NCI-H2171 (cell line): ENCODE measurements at places on chromosomes 3 and 15.
A peak's percentile ranks its signal among the peaks of the same experiment; 100 is the strongest.

GRCh38 chr15:93047621-93048425 lies 41.2 kb downstream of the RGMA start:
- no peak for DNase-seq

- DNase-seq: no peak
Observed at GRCh38 chr3:176247191-176247590, 950.1 kb downstream of the TBL1XR1 start.

- DNase-seq: peak; percentile 0
Observed at GRCh38 chr15:82047453-82048400, 1.9 kb upstream of the MEX3B start.

- no peak for DNase-seq
Observed at GRCh38 chr15:67039384-67040075, 25.9 kb upstream of the SMAD3 start.

GRCh38 chr3:32553459-32553858 lies 17.2 kb downstream of the DYNC1LI1 start:
- no peak for DNase-seq

DNA sequence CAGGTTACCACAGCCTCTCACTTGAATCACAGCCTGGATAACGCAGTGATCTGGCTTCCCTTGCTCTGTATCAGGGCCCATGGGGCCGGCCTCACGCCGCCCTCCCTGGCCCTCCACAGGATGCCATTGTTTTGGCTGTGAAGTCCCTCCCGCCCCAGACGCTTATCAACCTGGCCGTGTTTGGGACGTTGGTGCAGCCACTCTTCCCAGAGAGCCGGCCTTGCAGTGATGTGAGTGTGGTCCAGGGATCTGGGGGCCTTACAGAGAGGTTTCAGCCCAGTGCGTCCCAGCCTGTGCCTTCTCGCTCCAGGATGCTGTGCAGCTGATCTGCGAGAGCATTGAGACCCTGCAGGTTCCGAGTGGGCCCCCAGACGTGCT lies 6.6 kb downstream of the VWA5B2 start:
- no peak for DNase-seq

DNA sequence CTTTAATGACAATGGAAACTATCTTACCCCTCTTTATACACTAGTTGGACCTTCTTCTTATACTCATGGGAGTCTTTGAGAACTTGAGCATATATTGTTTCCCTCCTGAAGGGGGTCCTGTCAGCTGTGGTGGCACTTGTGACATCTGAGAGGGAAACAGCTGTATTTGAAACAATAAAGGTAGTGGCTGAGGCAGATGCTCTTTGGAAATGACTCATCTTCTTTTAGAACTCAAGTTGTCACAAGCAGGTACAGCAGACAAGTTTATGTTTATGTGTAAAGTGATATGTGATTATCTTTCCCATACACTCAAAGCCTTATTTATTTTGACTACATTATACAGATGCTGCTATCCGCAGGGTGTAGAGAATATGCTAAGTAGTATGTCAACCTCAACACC lies 220.0 kb upstream of the GRM7 start:
- DNase-seq: no peak

DNA sequence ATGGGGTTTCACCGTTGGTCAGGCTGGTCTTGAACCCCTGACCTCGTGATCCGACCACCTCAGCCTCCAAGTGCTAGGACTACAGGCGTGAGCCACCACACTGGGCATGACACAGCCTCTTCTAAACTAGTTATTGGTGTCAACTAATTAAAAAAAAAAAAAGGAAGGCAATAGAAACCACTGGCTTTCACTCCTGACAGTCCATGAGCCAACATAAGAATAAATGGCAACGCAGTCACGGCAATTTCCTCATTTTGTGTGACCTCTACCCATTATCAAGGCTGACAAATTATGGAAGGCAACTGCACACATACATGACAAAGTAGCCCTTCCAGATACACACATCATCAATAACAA lies 5.9 kb downstream of the ARHGEF3 start:
- DNase-seq: no peak

DNA sequence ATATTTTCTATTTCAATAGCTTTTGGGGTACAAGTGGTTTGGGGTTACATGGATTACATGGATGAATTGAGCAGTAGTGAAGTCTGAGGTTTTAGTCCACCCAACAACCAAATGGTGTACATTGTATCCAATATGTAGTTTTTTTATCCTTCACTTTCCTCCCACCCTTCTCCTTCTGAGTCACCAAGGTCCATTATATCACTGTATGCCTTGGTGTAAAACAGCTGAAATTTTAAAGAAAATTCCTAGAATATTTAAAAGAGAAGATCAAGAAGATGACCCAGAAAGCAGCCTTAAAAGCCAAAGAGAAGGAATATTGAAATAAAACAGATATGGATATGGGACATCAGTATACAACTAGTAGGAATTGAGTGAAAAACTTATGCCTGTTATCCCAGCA lies 204.2 kb upstream of the COL8A1 start:
- no peak for DNase-seq

GRCh38 chr15:28891588-28891987 lies 5.8 kb downstream of the APBA2 start:
- no peak for DNase-seq

DNA sequence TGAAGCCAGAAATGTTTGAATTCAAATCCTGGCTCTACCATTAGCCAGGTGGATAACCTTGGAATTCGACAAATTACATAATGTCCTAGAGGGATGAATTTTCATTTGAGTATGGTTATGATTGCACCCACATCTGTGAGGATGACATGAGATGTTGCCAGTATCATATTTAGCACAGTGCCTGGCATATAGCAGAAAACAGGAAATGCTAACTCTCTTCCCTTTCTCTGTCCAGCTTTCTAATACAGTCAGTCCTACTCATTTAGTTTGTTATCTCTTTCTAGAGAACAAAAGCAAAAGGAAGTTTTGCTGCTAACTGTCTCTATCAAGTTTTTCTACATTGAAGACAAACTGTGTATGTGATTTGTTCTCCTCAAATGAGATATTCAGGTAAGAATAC lies 231.7 kb downstream of the CPNE4 start:
- DNase-seq: no peak

DNA sequence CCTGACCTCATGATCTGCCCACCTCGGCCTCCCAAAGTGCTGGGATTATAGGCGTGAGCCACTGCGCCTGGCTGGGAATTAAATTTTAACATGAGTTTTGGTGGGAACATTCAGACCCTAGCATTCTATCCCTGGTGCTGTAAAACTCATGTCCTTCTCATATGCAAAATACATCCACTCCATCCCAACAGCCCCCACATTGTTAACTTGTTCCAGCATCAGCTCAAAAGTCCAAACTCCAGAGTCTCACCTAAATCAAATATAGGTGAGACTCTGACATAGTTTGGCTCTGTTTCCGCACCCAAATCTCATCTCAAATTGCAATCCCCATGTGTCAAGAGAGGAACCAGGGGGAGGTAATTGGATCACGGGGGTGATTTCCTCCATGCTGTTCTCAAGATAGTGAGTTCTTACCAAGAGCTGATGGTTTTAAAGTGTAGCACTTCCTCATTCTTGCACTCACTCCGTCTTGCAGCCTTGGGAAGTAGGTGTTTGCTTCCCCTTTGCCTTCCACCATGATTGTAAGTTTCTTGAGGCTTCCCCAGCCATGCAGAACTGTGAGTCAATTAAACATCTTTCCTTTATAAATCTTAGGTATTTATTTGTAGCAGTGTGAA lies 96.2 kb upstream of the PLCL2 start:
- no peak for DNase-seq

DNA sequence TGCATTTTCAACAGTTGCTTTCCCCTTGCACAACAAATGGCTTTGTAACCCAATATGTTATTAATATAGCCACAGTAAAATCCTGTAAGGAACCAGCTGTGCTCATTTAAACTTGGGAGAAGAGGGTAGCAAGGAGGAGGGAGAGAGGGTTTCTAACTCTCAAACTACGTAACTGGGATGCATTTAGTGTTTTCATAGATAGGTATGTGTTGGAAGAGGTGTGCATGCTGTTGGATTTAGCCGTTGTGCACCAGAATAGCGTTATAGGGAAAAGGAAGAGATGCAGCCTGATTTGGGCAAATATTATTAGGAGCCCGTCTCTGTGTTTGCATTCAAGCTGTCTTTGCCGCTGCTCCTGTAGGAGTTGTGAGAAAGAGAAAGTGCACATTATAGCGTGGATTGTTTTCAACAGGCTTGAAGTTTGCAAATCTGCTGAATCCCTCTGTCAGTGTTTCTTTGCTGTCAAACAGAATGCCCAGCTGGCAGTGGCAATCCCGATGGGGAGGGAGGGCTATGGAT lies 39.4 kb downstream of the ARPP21 start:
- peak; percentile 32 for DNase-seq

GRCh38 chr15:25175789-25176615 lies 221.2 kb downstream of the SNRPN start:
- DNase-seq: no peak

DNA sequence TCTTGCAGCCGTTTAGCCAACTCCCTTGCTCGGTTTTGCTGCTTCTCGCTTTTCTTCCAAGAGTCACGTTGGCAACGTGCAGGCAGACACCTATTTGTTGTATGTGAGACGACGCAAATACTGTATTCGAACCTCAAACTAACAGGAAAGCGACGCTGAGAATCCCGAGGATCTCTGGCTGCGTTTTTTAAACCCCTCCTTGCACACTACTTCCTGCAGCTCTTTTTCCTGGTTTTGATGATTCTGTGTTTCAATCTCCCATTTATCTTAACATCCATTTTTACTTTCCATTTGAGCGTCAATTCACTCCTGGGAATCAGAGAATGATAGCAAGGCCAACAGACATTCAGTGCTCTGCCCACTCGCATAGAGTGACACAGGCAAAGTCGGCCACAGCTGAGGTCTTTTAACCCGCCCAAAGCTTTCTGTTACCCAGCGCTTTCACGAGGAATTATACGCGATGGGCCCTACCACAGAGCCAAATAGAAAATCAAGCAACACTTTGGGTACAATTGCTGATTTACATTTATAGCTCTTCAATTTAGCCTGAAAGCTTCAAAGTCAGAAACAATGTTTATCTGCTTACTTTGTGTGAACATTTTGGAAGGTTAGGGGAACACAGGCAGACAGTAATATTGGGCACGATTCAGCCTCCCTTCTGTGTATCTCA lies 1.6 kb upstream of the ANXA2 start:
- DNase-seq: no peak

GRCh38 chr15:41416128-41416741 lies 660 bp upstream of the RTF1 start:
- DNase-seq: no peak

DNA sequence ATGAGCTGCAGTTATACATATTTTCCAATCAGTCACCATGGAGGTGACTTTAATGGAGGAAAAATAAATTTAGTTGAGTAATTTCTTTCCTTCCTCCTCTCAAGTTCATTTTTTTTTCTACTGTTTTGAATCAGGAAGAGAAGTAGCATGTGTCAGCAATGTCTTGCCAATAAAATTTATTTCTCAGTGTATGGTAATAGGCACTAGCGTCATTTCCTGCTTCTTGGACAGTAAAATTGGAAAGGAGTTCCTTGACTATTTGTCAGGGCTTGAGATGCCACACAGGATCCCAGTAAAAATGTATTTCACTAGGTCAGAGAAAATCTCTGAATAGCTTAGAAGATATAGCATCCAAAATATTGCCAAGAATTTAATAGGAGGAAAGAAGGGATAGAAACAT lies 605.9 kb downstream of the ROBO1 start:
- no peak for DNase-seq

GRCh38 chr3:71582612-71583565 lies 639 bp downstream of the FOXP1 start:
- peak; percentile 34 for DNase-seq

DNA sequence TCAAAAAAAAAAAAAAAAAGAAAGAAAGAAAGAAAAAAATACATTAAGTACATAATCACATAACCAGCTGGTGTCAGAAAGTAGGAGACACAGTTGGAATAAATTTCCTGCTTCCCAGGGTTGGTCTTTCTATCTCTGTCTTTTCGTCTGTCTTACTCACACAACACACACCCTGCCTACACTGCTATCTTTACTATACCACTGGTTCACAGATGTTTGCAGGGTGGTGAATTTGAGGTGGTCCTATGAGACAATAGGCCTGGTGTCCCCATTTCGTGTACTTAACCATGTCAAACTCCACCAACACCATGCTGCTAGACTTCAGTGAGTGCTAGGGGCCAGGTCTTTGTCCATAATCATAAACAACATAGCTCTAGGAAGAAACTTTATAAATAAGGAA lies 17.6 kb upstream of the CD47 start:
- no peak for DNase-seq

- DNase-seq: no peak
Observed at GRCh38 chr3:186221760-186222378, 113.0 kb upstream of the ETV5 start.

DNA sequence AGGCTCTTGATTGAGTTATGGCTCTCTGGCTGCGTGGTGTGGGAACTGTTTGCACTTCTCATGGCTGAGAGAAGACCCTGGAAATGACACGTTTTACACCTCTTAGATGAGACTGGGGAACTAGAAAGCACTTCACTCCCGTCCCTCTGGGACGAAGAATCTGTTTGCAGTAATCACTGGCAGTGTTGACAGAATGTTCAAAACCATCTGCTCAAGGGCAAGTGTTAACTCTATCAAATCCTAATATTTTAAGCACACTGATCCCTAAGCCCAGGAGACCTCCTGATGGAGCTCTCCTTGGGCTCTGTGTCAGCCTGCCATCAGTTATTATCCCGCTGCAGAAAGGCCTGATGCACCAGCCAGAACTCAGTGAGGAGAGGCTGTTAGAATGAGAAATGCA lies 323.8 kb upstream of the DNAJC19 start:
- DNase-seq: peak; percentile 82

- DNase-seq: no peak
Observed at GRCh38 chr3:28575100-28575745, 226.6 kb upstream of the AZI2 start.

DNA sequence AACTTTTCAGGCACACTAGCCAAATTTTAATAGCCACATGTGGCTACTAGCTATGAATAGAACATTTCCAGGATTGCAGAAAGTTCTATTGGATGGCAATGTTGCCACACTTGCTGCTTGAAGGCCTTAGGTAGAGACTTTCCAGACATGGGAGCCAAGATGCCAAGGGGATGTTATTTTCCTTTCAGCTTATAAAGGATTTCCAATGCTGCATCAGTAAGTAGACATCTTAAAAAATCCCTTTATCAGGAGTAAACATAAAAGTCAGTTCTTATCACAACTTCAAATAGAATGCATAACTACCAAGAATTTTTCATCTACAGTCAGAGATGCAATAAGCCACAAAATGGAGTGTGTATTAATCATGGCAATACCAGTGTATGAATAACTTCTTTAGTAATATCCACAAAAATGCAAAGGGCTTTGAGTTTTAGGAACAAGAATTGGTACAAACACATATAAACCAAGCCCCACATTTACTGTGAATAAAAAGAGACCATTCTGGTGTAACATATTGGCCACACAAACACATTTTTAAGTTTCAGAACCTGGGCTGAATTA lies 457.1 kb upstream of the ADAMTS9 start:
- no peak for DNase-seq

GRCh38 chr3:59412516-59412915 lies 362.7 kb upstream of the CFAP20DC start:
- DNase-seq: no peak
